ENCODE measurements at places on chromosomes 12 and 14. TPM values are rescaled to one million over a fixed set of nuclear protein-coding genes. Genes with fewer than 3 reads are reported as not detected.

Gene SLC25A47
- 0.73 TPM for total RNA-seq

DNA sequence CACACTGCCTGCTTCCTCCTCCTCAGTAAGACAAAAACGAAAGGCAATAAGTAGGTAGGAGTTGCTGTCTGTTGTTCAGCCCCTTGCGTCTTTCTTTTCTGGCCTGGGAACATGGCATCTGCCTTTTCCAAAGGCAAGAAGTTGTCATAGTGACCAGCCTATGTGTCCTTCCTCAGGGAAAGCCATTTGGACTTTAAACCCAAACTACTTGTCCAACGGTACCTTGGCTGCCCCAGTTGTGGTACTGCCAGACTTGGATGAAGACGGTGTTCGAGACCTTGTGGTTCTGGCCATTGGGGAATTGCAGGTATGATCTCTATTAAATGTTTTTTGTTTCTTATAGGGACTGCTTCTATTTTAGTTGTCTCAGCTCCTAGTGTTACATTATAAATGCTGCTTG is 18.5 kb downstream of the FAM234B start:
- no peak for DNase-seq

DNA sequence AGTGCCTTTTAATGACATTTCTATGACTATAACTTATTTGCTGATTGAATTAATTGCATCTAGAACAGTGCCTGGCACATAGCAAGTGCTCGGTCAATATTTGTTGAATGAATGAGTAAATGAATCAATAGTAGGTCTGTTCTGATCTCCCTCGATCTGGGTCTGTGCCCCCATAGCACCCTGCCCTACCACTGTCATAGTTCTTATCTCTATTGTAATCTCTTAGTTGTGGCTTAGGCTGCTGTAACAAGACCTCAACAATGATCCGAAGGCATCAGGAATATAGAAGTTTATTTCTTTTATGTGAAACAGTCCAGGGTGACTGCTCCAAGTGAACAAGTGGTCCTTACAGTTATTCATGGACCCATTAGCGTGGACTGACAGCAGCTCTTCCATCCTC is 44.0 kb upstream of the RPH3A start:
- DNase-seq, result no peak

- DNase-seq, result no peak
Observed at GRCh38 chr12:2248901-2249381, 196.2 kb downstream of the CACNA1C start.

DNA sequence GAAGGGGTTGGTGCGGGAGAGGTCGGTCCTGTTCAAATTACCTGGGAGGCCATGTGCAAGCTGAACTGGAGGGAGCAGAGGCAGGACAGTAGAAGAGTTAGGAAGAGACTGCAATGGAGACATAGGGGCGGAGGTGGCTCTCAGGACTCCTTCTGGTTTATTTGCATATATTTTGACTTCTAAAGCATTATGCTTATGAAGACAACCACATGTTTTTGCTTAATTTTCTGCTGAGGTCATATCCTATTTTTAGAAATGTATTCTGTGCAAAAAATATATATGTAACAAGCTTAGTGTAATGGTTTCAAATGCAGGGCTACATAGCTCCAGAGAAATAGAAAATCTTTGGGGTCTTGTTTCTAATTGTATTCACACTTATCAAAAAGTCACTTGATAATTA is 137.0 kb upstream of the MDM1 start:
- DNase-seq, result no peak

GRCh38 chr12:62862259-62862881 is 72.6 kb downstream of the PPM1H start:
- no peak for DNase-seq

DNA sequence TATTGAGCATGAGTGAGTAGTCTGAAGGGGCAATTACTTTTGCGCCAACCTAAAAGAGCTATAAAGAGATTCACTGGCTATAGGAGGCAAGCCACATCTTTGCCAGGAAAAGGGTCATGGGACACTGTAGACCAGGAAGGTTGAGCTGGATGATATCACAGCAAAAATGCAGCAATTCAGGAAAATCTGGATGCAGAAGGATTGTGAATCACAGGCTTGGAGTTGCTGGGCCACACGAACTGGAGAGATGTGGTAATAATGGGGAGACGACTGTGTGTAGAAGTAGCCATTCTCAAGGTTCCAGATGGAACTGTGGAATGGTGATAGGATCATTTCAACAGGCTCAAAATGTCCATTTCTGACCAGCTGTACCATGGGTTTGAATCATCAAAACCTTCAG is 151.4 kb upstream of the DAAM1 start:
- no peak for DNase-seq
